ENCODE measurements at places on chromosomes 1 and 21.
A peak's percentile ranks its signal among the peaks of the same experiment; 100 is the strongest.

GRCh38 chr1:243408479-243408878, 152.6 kb downstream of the SDCCAG8 start:
- no peak for DNase-seq

GRCh38 chr1:26820784-26821269, 5.7 kb upstream of the ZDHHC18 start:
- DNase-seq = peak; percentile 65

DNA sequence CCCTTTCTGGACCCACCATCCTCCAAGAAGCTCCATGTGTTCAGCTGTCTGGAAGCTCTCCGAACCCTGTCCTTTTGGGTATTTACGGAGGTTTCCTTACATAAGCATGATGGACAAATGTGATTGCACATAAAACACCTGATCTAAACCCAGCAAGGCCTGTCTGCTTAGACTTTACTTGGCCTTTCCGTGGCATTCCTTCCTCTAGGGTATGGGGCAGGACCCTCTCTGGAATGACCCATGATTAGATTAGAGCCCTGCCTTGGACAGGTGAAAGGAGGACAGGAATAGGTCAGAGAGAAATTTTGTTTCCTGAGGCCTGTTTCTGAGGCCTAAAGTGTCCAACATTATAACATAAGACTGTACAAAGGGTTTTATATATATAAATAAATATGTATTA, 16.9 kb downstream of the PTPRU start:
- DNase-seq = no peak

DNA sequence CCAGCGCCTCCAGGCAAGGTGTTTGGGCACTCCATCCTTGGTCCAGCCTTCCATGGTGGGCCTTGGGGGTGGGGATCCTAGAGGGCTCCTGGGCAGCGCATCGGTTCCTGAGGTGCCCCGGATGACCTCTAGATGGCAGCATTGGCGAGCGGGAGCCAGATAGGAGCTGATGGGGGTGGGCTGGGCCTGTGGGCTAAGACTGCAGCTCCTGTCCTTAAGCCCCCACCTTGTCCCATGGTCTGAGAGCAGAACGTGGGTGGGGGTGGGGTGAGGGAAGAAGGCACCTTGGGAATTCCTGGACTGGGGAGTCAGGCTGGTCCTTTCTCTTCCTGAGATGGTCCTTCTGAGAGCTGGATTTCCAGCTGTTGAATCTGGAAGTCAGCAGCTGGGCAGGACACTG, 93.4 kb upstream of the CSF3R start:
- peak; percentile 16 for DNase-seq

- DNase-seq = no peak
Measured at GRCh38 chr21:41164981-41165655, 2.8 kb upstream of the BACE2 start.

GRCh38 chr1:91529856-91530255, 29.2 kb downstream of the CDC7 start:
- DNase-seq = no peak
